T-helper 2 cell treated with Interferon-gamma antibody and Interleukin-4, amounts not matched to agents 100 ng/mL and 5 ng/mL, for 36 hours (primary cell): ENCODE measurements at places on chromosomes 16 and 17. TPM values are rescaled to one million over a fixed set of nuclear protein-coding genes. Genes with fewer than 3 reads are reported as not detected.

CDH3 gene
- 0.23 and 0.45 TPM in 2 replicates for total RNA-seq

KRT33A gene
- total RNA-seq, result not detected in 2 replicates

SMPD3 gene
- total RNA-seq, result 3.0 and 4.3 TPM in 2 replicates

OMG gene
- 0.52 and 0.75 TPM in 2 replicates for total RNA-seq

MFSD6L gene
- total RNA-seq, result 0.86 and 0.95 TPM in 2 replicates

ODAD4 gene
- 0.66 and 0.73 TPM in 2 replicates for total RNA-seq

LITAFD gene
- not detected in 2 replicates for total RNA-seq

SARM1 gene
- total RNA-seq, result 21.0 and 22.8 TPM in 2 replicates

KCNH6 gene
- total RNA-seq, result not detected in 2 replicates

STARD3 gene
- 59.3 and 64.4 TPM in 2 replicates for total RNA-seq

CCL17 gene
- not detected in 2 replicates for total RNA-seq

SLC13A5 gene
- not detected in 2 replicates for total RNA-seq

OR4D1 gene
- total RNA-seq, result 0.27 and 0.34 TPM in 2 replicates

EFCAB5 gene
- 0.52 and 1.6 TPM in 2 replicates for total RNA-seq

PLXDC1 gene
- 0.80 and 0.98 TPM in 2 replicates for total RNA-seq

RMI2 gene
- 59.5 and 59.6 TPM in 2 replicates for total RNA-seq

JPT1 gene
- 252 and 259 TPM in 2 replicates for total RNA-seq

SMIM36 gene
- total RNA-seq, result not detected in 2 replicates

AKAP1 gene
- 34.2 and 37.7 TPM in 2 replicates for total RNA-seq

SLFN14 gene
- total RNA-seq, result not detected in 2 replicates

MYH11 gene
- not detected in 2 replicates for total RNA-seq

BLMH gene
- 54.8 and 58.2 TPM in 2 replicates for total RNA-seq

ADAM11 gene
- 0.09 and 0.25 TPM in 2 replicates for total RNA-seq

SLC47A2 gene
- not detected in 2 replicates for total RNA-seq

KRTAP4-6 gene
- not detected in 2 replicates for total RNA-seq

IRX3 gene
- total RNA-seq, result 0.66 and 1.0 TPM in 2 replicates

MYH3 gene
- total RNA-seq, result 5.0 TPM in 2 replicates

SLC46A1 gene
- 2.8 and 3.1 TPM in 2 replicates for total RNA-seq

CDH16 gene
- not detected in 2 replicates for total RNA-seq

SOX15 gene
- 0.25 and 0.50 TPM in 2 replicates for total RNA-seq

KSR1 gene
- 36.5 and 37.1 TPM in 2 replicates for total RNA-seq
